ENCODE measurements at places on chromosomes 4 and X.

DNA sequence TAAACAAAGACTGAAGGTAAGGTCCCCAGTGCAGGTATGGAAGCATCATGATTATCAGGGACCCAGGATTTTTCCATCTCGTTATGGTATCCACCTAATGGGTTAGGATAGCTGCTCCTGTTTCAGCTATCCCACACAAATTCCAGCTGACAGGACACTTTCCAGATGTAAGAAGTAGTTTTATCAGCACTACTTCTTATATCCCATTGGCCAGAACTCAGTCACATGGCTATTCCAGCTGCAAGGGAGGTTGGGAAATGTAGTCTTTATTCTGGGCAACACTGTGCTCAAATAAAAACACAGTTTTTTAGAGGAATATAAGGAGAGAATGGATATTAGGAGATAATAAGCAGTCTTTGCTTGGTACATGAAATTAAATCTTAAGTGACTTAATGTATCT is 96.7 kb downstream of the SRPX start:
- no peak for DNase-seq

DNA sequence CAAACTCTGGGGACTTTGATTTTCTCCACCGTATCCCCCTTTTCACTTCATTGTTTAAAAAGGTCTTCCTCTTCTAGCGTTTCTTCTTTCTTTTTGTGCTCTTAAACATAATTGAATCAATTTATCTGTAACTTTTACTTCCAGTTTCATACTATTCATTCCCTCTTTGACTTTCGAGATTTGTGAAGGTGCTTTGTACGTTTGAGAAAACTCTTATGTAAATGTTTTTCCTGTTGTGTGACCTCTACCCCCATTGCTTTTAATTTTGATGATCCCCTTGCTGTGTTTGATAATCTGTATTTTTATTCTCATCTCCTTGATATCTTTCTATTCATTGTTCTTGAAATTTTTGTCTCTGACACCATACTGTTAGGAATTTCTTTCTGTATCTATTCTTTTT is 4.8 kb downstream of the USP38 start:
- no peak for DNase-seq

DNA sequence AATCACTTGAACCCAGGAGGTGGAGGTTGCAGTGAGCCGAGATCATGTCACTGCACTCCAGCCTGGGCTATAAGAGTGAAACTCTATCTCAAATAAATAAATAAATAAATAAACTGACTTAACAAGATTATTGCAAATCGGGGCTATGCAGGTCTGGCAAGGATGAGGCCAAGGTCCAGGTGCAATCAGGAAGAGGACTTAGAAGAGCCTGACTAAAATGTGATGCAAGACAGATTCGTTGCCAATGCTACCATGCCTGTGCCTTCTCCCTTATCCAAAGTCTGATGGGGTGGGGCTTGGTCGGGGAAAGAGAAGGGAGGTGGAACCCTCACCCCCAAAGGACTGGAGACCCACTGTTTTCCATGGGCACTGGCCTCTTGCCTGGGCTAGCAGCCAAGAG is 14.7 kb downstream of the ZCCHC13 start:
- DNase-seq, result no peak

DNA sequence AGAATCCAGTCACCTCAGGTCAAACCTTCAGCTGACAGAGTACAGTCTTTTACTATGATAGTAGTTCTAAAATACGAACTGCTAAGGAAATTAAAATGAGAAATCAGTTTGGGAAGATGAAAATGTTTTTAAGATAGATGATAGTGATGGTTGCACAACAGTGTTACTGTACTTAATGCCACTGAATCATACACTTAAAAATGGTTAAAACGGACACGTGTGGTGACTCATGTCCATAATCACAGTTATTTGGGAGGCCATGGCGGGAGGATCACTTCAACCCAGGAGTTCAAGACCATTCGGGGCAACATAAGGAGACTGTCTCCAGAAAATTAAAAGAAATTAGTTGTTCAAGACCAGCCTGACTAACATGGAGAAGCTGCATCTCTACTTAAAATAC is 41.4 kb downstream of the ABHD18 start:
- DNase-seq, result no peak

- no peak for DNase-seq
These were observed 2.4 kb downstream of the BMP2K start for GRCh38 chr4:78778530-78778929.

DNA sequence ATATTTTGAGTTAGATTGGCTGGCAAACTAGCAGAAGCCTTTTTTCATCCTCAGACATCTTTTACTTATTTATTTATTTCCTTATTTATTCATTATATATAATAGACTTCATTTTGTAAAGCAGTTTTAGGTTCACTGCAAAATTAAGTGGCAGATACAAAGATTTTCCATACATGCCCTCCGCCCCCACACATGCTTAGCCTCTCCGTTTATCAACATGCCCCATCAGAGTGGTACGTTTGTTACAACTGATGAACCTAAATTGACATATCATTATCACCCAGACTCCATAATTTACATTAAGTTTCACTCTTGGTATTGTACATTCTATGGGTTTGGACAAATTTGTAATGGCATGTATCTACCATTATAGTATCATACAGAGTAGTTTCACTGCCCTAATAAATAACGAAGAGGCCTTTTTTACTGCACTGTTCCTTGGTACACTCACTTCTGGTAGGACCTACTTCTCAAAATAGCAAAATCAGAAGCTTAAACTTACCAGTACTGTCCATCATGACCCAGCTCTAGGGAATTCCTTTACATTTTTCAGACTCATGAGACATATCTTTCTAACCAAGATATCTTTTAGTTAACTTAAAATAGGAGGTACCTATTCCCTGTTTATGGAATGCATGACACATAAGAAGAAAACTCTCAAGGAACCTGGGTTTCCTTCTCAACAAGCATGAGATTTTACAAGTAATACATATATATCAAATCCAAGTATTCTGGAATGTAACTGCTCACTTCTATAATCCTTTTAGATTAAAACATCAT is 4.8 kb upstream of the TMPRSS11B start:
- DNase-seq, result no peak

- DNase-seq, result no peak
These were observed 160.8 kb upstream of the VCX3A start for GRCh38 chrX:6695717-6696116.

GRCh38 chr4:39331191-39331590 is 35.0 kb downstream of the RFC1 start:
- DNase-seq, result no peak

GRCh38 chr4:81096566-81096965 is 66.1 kb downstream of the BMP3 start:
- DNase-seq, result no peak
